ENCODE measurements at places on chromosomes 12 and 14.

GRCh38 chr14:35401422-35402265 is 2.9 kb downstream of the NFKBIA start:
- no peak for DNase-seq

- no peak for DNase-seq
These were observed 24.2 kb downstream of the FLRT2 start for GRCh38 chr14:85554106-85554505.

DNA sequence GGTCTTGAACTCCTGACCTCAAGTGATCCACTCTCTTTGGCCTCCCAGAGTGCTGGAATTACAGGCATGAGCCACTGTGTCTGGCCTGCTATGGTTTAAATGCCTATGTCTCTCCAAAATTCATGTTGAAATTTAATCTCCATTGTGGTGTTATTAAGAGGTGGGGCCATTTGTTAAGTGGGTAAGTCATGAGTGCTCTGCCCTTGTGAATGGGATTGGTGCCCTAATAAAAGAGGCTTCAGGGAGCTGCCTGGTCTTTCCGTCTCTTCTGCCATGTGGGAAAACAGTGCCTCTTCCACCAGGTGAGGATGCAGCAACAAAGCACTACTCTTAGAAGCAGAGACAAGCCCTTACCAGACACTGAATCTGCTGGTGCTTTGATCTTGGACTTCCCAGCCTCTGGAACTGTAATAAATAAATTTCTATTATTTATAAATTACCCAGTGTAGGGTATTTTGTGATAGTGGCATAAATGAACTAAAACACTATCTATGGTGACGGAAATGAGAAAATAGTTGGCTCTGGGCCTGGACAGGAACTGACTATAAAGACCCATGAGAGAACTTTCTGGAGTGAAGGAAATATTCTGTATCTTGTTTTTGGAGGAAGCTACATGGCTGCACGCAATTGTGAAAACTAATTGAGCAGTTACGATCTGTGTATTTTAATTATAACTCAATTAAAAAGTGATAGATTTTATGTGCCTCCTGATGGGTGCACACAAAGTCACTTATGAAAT is 12.1 kb upstream of the ATP23 start:
- DNase-seq = no peak

GRCh38 chr14:76729258-76729657 is 32.0 kb upstream of the VASH1 start:
- DNase-seq = no peak

GRCh38 chr14:81275305-81276072 is 54.7 kb upstream of the GTF2A1 start:
- DNase-seq = no peak

DNA sequence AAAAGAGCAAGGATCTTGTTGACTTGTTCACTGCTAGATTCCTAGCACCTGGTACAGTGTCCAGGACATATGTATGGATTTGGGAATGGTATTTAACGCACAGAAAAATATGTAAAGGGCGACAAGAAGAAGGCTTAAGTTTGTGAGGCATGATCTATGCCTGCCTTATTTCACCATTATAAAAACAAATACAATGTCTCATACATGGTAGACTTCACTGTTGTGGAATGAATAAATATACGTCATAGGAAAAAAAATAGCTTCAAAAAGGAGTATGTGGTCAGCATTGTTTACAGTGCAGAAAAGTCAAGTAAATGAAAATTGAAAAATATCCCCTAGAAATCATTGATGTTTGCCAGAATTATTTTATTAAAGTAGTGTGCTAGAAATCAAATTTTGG is 30.0 kb downstream of the HCFC2 start:
- no peak for DNase-seq

GRCh38 chr14:104094056-104094708 is 8.7 kb downstream of the ASPG start:
- DNase-seq = no peak

GRCh38 chr14:82146846-82147245 is 613.2 kb upstream of the SEL1L start:
- no peak for DNase-seq

GRCh38 chr12:113378291-113378690 is 19.9 kb downstream of the PLBD2 start:
- DNase-seq = no peak

GRCh38 chr14:96734076-96734622 is 63.0 kb upstream of the VRK1 start:
- no peak for DNase-seq

- DNase-seq = no peak
These were observed 18.6 kb upstream of the GPATCH2L start for GRCh38 chr14:76133103-76133502.

GRCh38 chr12:25715102-25715501 is 162.0 kb upstream of the LMNTD1 start:
- no peak for DNase-seq

- DNase-seq = no peak
These were observed 28.8 kb downstream of the HECTD4 start for GRCh38 chr12:112353393-112353792.

Data from NCI-H1105 (cell line).